ENCODE measurements at places on chromosomes 11 and 22.

DNA sequence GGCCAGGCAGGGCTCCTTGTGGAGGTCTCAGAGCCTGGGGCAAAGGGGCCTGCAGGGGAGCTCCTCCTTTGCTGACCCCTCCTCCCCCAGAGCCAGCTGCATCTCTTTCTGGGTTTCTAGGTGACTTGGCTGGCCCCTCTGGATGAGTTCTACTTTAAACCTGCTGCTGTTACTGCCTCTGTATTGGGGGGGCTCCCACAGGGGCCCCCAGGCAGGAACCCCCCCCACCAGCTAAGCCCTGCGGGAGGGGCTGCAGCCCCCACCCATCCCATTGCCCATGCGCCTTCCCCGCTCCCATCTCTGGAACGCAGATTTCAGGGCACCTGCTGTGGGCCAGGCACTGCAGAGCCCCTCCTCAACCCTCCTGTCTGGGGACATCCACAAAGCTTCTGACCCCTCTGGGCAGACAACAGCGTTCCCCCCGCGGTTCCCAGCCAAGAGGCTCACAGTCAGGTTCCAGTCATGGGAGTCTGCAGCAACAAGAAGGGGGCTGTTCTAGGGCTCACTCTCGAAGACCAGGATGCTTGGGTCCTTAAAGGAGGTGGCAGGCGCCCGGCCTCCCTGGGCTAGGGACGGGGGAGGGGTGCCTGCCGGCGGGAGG is 815 bp upstream of the PLCB3 start:
- no peak for DNase-seq

DNA sequence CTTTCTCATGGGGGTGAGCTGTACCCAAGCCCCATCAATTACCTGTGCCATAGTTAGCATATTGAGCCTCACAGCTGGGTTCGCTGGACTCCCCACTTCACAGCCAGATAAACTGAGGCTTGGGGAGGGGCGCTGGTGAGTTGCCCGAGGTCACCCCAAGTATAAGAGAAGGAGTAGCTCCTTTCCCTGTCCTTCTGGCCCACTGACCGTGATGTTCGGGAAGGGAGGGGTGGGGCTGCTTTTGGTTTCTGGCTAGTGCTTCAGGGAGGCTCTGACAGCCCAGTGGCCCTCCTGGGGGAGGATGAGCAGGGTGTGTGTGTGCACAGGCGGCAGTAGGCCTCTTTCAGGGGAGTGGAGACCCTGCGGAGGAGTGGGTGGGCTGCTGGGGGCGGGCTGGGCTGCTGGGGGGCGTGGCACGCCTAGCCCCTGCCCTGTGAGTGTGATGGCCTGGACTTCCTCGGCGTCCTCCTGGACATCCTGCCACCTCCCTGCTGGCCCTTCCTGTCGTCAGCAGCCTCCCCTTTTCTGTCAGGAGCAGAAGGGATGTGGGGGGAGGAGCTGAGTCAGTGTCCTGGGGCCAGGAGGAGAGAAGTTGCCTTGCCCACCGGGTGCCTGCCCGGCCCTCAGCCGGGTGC is 50.3 kb downstream of the TRIOBP start:
- no peak for DNase-seq

- DNase-seq: no peak
Measured at GRCh38 chr11:121153472-121153871, 52.4 kb downstream of the TECTA start.

- DNase-seq: peak; percentile 69
Measured at GRCh38 chr11:3001496-3001895, 9.4 kb upstream of the NAP1L4 start.

GRCh38 chr11:101438126-101438525 is 145.7 kb downstream of the TRPC6 start:
- no peak for DNase-seq

DNA sequence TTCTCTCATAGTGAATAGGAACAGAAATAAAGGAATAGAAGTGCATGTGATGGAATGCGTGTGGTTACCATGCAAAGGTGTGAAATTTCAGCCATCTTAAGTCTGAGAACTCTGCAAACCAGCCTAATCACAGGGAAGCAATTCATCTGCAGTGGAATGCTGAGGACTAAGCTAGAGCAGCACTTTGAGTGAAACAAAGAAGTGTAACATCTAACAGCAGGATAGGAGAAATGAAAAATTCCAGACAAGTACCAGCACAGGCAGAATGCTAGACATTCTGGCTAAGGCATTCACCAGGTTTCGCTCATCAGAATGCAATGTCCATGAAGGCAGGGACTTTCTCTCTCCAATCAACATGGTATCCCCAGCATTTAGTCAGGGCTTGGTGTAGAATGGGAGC is 41.2 kb upstream of the SLC36A4 start:
- DNase-seq: no peak

GRCh38 chr11:117678658-117679406 is 118.2 kb downstream of the DSCAML1 start:
- no peak for DNase-seq

GRCh38 chr11:116990811-116991210 is 107.4 kb downstream of the SIK3 start:
- no peak for DNase-seq

DNA sequence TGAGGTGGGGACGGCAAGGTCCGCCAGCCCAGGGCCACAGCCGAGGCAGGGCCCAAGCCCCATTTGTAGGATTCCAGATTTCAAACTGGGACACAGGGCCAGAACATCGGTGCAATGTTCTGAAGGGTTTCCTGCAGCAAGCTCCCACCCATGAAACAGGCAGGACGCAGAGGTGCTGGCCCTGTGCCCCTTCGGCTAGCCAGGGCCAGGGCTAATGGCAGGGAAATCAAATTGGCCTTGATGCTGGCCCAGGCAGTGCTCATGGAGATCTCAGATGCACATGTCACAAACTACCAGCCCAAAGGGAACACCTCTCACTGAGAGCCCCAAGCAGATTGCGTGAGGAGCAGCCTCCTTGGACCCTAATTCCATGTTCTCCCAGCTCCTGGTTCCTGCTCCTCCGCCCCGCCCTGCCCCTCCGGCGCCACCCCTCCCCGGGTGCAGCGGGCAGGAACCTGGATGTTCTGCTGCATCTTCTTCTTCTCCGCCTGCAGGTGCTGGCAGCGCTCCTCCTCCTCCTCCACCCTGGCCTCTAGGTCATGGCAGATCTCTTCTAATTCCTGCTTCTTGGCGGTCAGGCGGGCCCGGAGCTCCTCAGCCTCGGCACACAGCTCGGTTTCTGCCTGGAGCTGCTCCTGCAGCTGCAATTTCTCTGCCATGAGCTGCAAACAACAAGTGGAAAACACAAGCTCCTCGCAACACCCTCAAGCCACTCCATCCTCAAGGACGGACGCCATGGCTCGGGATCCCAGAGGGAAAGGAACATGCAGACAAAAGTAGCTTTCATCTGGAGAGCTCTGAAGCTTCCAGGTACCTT is 47.7 kb downstream of the APOL1 start:
- DNase-seq: no peak

GRCh38 chr11:48007677-48008076 is 27.3 kb downstream of the PTPRJ start:
- DNase-seq: no peak

- no peak for DNase-seq
Measured at GRCh38 chr11:113885897-113886296, 10.5 kb upstream of the USP28 start.

- no peak for DNase-seq
Measured at GRCh38 chr22:49861642-49862495, 8.2 kb downstream of the ZBED4 start.

GRCh38 chr11:7515447-7515886 is 1.7 kb downstream of the PPFIBP2 start:
- peak; percentile 52 for DNase-seq

- no peak for DNase-seq
Measured at GRCh38 chr11:127136438-127136837, 135.9 kb upstream of the KIRREL3 start.

DNA sequence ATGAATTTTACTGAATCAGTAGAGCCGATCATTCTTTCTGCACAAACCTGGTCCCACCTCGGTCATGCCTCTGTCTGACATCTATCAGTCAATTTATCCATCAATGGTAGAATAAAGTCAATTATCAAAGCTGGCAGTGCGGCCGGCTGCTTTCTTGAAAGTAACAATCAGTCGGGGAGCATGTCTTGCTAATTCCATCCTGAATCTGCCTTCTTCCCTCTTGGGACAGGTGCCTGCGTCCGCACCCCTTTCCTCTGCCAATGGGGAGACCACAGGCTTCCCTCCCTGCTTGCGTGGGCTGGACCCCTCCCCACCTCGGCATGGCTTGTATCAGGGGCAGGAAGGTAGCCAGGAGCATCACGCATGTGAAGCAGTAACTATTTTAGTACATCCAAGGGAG is 962.9 kb downstream of the BRD1 start:
- no peak for DNase-seq

- DNase-seq: no peak
Measured at GRCh38 chr11:47369676-47370075, 8.7 kb downstream of the SPI1 start.

- no peak for DNase-seq
Measured at GRCh38 chr11:34516247-34517040, 2.9 kb upstream of the ELF5 start.

- peak; percentile 61 for DNase-seq
Measured at GRCh38 chr22:49767355-49768062, 60.2 kb downstream of the BRD1 start.

All from coronary artery (tissue), 2 donors.